T-helper 1 cell (primary cell): ENCODE measurements at places on chromosomes 4 and X.

GRCh38 chrX:107504006-107504405 is 54.6 kb downstream of the FRMPD3 start:
- no peak for DNase-seq

GRCh38 chrX:108268434-108269080 is 169.7 kb downstream of the COL4A6 start:
- no peak for DNase-seq

- DNase-seq = no peak
Observed at GRCh38 chr4:47899639-47900038, 14.7 kb downstream of the NFXL1 start.

GRCh38 chrX:68942840-68943239 is 114.0 kb downstream of the EFNB1 start:
- no peak for DNase-seq

GRCh38 chr4:113762186-113763028 is 869 bp upstream of the CAMK2D start:
- peak; percentile 95 for DNase-seq

DNA sequence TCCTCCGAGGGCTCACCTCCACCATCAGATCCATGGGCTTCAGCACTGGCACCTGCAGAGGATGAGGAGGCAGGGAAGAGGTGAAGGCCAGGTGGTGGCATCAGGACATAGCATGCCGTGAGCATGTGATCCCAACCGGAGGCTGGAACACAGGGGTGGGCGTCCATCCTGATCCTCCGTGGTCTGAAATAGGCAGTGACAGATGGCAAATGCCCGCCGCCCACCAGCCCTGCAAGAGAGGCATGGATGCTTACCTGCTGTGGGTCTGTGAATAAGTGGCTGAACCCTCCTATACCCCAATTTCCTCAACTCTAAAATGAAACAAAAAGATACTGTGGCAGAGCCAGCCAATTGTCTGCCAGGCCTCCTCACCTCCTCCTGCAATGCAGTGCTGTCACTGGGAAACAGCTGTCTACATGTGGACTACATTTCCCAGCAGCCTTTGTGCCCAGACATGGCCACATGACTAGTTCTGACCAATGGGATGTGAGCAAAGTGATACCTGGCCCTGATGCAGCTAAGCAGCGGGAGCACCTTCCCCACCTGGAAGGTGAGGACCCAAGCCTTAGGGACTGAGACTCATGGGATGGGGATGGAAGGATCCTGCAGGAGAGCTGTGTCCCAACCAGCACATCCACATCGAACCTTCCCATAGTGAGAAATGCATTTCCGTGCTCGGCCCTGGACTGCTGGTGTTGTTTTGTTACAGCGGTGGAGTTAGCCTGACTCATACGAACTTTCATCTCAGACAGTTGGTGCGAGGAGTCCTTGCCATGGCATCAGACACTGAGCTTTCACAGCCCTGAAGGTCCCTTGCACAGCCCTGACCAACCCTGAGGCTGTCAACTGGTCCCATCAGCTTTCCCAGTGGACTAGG is 99.5 kb downstream of the PPP2R2C start:
- DNase-seq = no peak

DNA sequence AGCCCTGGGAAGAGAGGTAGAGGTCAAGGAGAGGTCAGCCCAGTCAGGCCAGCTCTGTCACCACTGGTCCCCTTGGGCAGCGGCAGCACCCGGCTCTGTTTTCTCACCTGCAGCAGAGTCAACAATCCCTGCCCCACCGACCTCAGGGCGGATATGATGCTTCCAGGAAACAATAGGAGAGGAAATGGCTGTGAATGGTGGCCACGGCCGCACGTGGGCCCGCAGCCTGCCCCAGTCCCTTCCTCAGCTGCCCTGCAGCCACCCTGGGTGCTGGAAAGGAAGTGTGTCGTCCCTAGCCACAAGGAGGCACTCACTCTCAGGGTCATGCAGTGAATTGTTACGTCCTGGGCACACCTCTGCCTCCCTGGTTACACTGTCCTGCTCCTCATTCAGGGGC is 92.5 kb upstream of the ENPP6 start:
- DNase-seq = peak; percentile 88

GRCh38 chrX:148723551-148723950 is 223.1 kb downstream of the AFF2 start:
- no peak for DNase-seq

DNA sequence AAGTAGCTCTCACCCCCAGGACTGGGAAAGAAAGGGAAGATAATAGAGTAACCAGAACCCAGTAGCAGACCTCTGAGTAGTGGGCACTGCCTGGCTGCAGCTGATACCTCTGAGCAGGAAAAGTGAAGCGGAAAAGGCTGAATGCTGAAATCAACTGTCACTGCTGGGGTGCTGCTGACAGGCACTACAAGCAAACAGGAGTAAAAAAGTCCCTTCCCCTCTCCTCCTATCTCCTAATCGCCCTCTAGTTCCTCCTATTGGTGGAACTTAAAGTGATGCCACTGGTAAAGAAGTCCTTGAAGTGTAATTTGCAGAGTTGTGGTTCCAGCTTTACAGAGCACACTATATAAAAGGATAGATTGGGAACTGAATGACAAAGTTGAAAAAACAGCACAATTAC is 32.8 kb upstream of the GLRB start:
- no peak for DNase-seq

GRCh38 chr4:61520681-61521160 is 320.6 kb downstream of the ADGRL3 start:
- no peak for DNase-seq

- no peak for DNase-seq
Observed at GRCh38 chr4:101952985-101953384, 162.5 kb downstream of the BANK1 start.

- no peak for DNase-seq
Observed at GRCh38 chrX:39484159-39485068, 613.3 kb downstream of the BCOR start.
